Metanephros (tissue), 2 donors: ENCODE measurements at places on chromosomes 6 and 20. TPM values are rescaled to one million over a fixed set of nuclear protein-coding genes. Genes with fewer than 3 reads are reported as not detected.

Gene HLA-A
- total RNA-seq: 233 TPM

Gene PPP1R3G
- 5.0 TPM for total RNA-seq

Gene SIRPG
- 0.18 TPM for total RNA-seq

Gene SLC17A1
- total RNA-seq: 14.0 TPM

Gene PLN
- total RNA-seq: 9.8 TPM

Gene FOXF2
- 0.18 TPM for total RNA-seq

Gene YTHDF1
- 29.0 TPM for total RNA-seq

Gene GCNT2
- total RNA-seq: 14.4 TPM

Gene HLA-G
- not detected for total RNA-seq

Gene IPCEF1
- 8.8 TPM for total RNA-seq

Gene ERVFRD-1
- total RNA-seq: not detected

Gene ZC2HC1B
- total RNA-seq: 0.93 TPM

Gene SOX12
- 15.1 TPM for total RNA-seq

Gene PTPRT
- total RNA-seq: 1.6 TPM

Gene PDRG1
- total RNA-seq: 5.9 TPM

Gene TPD52L1
- 44.3 TPM for total RNA-seq

Gene PLCB4
- total RNA-seq: 22.1 TPM

Gene TNF
- 0.35 TPM for total RNA-seq

Gene TNFRSF6B
- 4.3 TPM for total RNA-seq

Gene CDH4
- total RNA-seq: 4.8 TPM

Gene LY6G6C
- not detected for total RNA-seq

Gene AURKA
- total RNA-seq: 9.2 TPM

Gene OPRL1
- total RNA-seq: 2.3 TPM

Gene C4A
- total RNA-seq: 48.4 TPM

Gene TRIM15
- 0.47 TPM for total RNA-seq

Gene HLA-DRA
- total RNA-seq: 136 TPM

Gene IER3
- 13.2 TPM for total RNA-seq

Gene MCHR2
- total RNA-seq: not detected

Gene CGA
- total RNA-seq: 0.35 TPM

Gene MAS1
- not detected for total RNA-seq

Gene C6orf132
- total RNA-seq: 5.5 TPM

Gene CRISP3
- 0.88 TPM for total RNA-seq

Gene VNN1
- 0.35 TPM for total RNA-seq

Gene ZNF341
- 3.1 TPM for total RNA-seq

Gene TREM1
- total RNA-seq: 1.2 TPM

Gene TBXT
- not detected for total RNA-seq

Gene ULBP1
- 0.29 TPM for total RNA-seq

Gene PTCHD4
- total RNA-seq: 2.1 TPM

Gene TSPYL4
- 32.1 TPM for total RNA-seq

Gene DNAAF9
- 32.0 TPM for total RNA-seq

Gene TRIM40
- total RNA-seq: not detected

Gene OLIG3
- not detected for total RNA-seq

Gene CEP57L1
- total RNA-seq: 28.1 TPM

Gene NOX3
- total RNA-seq: 2.1 TPM

Gene NCOA7
- 72.3 TPM for total RNA-seq

Gene SAPCD1
- total RNA-seq: 4.3 TPM

Gene KLC4
- 43.6 TPM for total RNA-seq

Gene TXLNB
- total RNA-seq: 24.2 TPM
